ENCODE measurements at places on chromosomes 1 and 21. TPM values are rescaled to one million over a fixed set of nuclear protein-coding genes. Genes with fewer than 3 reads are reported as not detected.

GRCh38 chr1:207088161-207088560 lies 499 bp upstream of the C4BPB start:
- H3K4me3 ChIP-seq = no peak overlapping the region
- H3K36me3 ChIP-seq = no peaks in the 10 kb centered on the region
- no peak for DNase-seq
- no peaks in the 10 kb centered on the region for H3K27me3 ChIP-seq

The TTC39A gene
- not detected for total RNA-seq

The AIRE gene
- total RNA-seq = not detected

DNA sequence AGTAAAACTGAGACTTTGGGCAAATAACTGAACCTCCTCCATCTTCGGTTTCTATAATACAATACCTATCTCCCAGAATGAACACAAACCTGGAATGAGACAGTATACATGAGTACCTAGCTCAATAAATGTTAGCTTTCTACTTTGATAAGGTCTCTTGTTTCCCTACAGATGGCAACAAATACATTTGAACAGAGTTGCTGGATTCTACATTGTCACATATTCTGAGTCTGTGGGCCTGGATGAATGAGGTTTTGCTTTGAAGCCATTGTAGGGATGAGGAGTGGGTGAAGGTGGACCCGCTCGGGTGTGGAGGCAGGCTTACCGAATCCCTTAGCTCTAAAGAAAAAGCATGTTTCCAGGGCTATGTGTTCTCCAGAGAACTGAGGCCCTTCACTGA lies 13.9 kb upstream of the FYB2 start:
- H3K36me3 ChIP-seq = no peaks in the 10 kb centered on the region
- peaks cover 6% of the 10 kb centered on the region for H3K4me1 ChIP-seq
- peaks cover 16% of the 10 kb centered on the region for H3K27me3 ChIP-seq
- H3K4me3 ChIP-seq = no peak overlapping the region
- H3K27ac ChIP-seq = no peak overlapping the region
- no peak for DNase-seq

The FAM177B gene
- not detected for total RNA-seq

DNA sequence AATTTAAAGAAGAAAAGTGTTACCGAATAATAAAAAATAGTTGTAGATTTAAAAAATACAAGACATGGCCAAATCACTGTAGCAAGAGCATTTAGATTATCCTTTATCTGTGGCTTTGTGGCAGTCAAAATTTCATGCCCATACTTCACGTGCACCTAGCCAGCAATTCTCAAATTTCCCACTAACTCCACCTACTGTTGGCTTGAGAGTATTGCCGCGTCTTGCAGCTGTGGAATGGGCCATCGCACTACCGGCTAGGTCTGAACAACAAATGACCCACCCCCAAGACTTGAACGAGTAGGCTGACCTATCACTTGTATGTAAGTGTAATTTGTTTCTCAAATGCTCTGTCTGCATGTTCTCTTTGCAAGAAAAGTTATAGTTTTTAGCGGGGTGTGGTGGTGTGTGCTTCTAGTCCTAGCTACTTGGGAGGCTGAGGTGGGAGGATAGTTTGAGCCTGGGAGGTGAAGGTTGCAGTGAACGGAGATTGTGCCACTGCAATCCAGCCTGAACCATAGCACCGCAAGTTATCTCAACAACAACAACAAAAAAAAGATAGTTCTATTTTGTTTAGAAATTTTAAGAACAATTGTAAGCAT lies 4.1 kb downstream of the KRTAP13-4 start:
- DNase-seq = peak; percentile 31
- no peaks in the 10 kb centered on the region for H3K4me1 ChIP-seq
- H3K27ac ChIP-seq = no peak overlapping the region
- peaks cover 10% of the 10 kb centered on the region for H3K27me3 ChIP-seq
- no peaks in the 10 kb centered on the region for H3K36me3 ChIP-seq
- no peak overlapping the region for H3K4me3 ChIP-seq

DNA sequence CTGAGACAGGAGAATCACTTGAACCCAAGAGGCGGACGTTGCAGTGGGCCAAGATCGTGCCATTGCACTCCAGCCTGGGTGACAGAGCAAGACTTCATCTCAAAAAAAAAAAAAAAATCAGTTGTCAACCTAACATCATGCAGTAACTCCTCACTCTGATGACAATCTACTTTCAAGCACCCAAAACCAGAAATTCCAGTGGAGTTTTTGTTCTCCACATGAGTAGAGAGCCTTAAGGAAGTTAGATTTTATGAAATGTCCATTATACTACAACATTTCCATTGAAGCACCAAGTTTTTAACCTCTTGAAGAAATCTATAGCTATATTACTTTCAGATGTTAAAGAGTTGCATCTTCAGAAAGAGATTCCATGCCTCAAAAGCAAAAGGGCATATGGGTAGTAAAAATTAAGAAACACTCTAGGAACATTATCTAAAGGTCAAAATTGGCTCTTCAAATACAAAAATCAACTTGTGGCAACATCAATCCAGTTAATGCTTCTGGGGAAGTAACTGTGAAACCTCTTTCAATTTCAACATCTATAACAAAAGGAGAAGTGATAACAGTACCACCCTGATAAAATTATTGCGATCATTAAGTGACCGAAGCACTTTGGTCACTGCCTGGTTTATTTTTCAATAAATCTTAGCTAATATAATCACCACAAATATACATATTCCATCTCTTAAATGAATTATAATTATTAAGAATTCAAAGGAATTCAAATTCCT lies 7.7 kb downstream of the LPGAT1 start:
- peaks cover 3% of the 10 kb centered on the region for H3K4me1 ChIP-seq
- H3K27ac ChIP-seq = no peak overlapping the region
- H3K4me3 ChIP-seq = no peak overlapping the region
- H3K36me3 ChIP-seq = peaks cover 6% of the 10 kb centered on the region

GRCh38 chr1:88985032-88985431 lies 7.4 kb downstream of the KYAT3 start:
- no peak for DNase-seq
- H3K4me3 ChIP-seq = no peak overlapping the region
- H3K36me3 ChIP-seq = peaks cover 46% of the 10 kb centered on the region
- peak overlapping the region; percentile 70 for H3K27ac ChIP-seq
- peaks cover 81% of the 10 kb centered on the region for H3K4me1 ChIP-seq

DNA sequence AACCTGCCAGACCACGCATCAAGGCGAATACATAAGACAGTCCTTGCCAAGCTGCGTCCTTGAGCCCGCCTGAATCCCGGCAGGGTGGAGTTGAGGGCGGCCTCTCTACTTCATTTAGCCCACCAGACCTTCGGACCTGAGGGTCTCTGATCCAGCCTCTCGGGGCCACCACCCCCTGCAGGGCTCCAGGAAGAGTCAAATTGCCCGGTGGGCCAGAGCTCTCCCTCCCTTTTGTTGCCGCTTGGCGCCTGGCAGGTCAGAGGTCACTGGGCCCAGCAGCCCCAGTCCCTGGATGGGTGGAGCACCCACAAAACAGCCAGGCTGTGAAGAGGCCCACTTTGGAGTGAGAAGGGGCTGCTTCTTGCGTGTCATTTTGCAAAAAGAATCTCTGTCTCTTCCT lies 9.0 kb downstream of the GNG4 start:
- H3K27me3 ChIP-seq = peaks cover 18% of the 10 kb centered on the region
- H3K4me1 ChIP-seq = peaks cover 18% of the 10 kb centered on the region
- no peak overlapping the region for H3K4me3 ChIP-seq
- DNase-seq = no peak

DNA sequence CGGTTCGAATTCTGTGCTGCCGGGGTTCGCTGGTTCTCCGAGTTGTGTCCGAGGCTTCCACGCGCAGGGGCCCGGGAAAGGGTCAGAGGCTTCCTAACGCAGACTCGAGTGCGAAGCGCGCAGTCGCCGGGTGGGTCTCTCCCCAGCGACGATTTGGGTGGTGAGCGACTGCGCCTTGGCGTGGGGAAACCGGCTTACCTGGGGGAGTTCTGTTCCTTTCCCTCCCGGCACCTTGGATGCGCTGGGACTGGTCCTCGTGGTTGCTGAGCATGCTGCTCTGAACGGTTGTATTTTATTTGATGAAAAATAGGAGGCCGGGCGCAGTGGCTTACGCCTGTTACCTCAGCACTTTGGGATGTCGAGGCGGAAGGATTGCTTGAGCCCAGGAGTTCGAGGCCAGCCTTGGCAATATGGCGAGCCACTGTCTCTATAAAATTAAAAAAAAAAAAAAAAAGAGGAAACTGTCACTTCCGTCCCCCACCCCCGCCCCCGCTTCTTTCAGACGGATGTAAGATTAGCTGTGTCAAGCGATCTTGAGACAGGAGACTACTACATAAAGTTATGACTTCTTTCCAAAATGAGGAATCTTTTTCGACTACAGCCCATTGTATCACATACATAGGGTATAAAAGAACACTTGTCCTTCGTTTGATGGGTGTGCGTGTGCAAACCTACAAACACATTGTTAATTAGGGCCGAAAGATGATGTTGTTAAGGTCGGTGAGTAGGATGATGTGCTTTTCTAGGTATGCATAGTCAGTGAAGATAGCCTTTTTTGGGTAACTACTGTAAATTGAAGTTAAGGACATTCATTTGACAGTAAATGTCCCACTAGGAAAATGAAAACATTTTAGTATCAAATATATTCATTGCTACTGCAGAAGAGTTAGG lies at the start of gene CCDC18:
TSS of gene CCDC18 (plus strand) at position 2 of the 891 bp plus-strand sequence. CDS start 2,638 bp downstream, outside the sequence.
- peaks cover 19% of the 10 kb centered on the region for H3K36me3 ChIP-seq
- H3K27me3 ChIP-seq = no peaks in the 10 kb centered on the region
- H3K4me1 ChIP-seq = peaks cover 49% of the 10 kb centered on the region
- peak; percentile 71 for DNase-seq
- peak within 1 kb of the TSS; percentile 88 for H3K4me3 ChIP-seq
- peak within 1 kb of the TSS; percentile 99 for H3K27ac ChIP-seq

GRCh38 chr1:47572731-47573430 lies 135.0 kb downstream of the FOXD2 start:
- H3K4me3 ChIP-seq = no peak overlapping the region
- no peaks in the 10 kb centered on the region for H3K4me1 ChIP-seq
- no peaks in the 10 kb centered on the region for H3K36me3 ChIP-seq
- peaks cover 22% of the 10 kb centered on the region for H3K27me3 ChIP-seq
- DNase-seq = no peak

The SAMSN1 gene
- 43.0 TPM for total RNA-seq

The CADM3 gene
- not detected for total RNA-seq

GRCh38 chr1:240417317-240417716 lies 194.6 kb downstream of the GREM2 start:
- H3K4me3 ChIP-seq = no peak overlapping the region
- no peak for DNase-seq
- no peaks in the 10 kb centered on the region for H3K27me3 ChIP-seq
- H3K27ac ChIP-seq = no peak overlapping the region

The PLEKHA6 gene
- 0.52 TPM for total RNA-seq

- DNase-seq = no peak
- no peaks in the 10 kb centered on the region for H3K36me3 ChIP-seq
- no peak overlapping the region for H3K4me3 ChIP-seq
- H3K27me3 ChIP-seq = peaks cover 4% of the 10 kb centered on the region
Measured at GRCh38 chr1:162360237-162360873, 16.3 kb downstream of the SPATA46 start.

DNA sequence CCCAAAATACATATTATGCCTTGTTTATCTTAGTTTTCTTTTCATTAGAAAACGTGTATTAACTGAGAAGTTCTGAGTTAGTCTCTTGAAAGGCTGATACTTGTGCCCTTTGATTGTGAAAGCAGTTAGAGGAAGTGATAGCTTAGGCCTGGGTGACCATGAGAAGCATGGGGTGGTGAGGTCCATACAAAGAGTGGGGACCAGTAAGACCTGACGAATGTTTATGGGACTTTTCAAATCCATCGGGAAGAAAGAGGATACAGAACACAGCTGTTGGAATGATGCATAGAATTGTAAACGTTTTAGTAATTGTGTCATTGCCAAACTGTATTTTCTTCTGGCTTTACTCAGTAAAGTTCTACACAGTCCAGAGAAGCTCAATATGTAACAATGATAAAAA lies 259.8 kb downstream of the LMO4 start:
- H3K36me3 ChIP-seq = no peaks in the 10 kb centered on the region
- DNase-seq = no peak
- no peaks in the 10 kb centered on the region for H3K4me1 ChIP-seq
- no peak overlapping the region for H3K27ac ChIP-seq

DNA sequence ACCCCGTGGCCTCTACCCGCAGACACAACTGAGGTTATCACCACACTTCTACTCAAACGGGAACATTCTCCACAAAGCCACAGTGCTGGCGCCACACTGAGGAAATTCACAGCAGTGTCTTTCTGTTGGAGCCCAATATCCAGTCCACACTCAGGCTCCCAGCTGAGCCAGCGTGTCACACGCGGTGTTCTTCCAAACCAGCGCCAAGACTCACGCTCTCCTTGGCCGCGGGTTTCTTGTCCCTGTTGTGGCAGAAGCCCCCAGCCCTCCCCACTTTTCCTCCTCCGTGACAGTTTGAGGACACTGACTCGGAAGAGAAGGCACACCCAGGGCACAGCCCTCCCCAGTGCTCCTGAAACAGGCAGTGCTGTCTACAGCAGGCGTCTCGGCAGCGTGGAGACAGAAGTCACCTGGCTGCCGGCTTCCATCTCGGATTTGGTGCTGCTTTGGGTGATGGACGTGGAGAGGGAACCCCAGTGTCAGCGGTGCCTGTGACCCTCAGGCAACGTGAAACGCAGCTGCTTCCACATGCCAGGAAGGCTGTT lies 35.4 kb upstream of the AGPAT3 start:
- no peak overlapping the region for H3K27ac ChIP-seq
- H3K4me3 ChIP-seq = no peak overlapping the region
- H3K4me1 ChIP-seq = no peaks in the 10 kb centered on the region
- no peak for DNase-seq
- no peaks in the 10 kb centered on the region for H3K36me3 ChIP-seq
- peaks cover 8% of the 10 kb centered on the region for H3K27me3 ChIP-seq

The UQCRHL gene
- total RNA-seq = 1.7 TPM

The PLA2G2C gene
- total RNA-seq = 0.94 TPM

The CASQ1 gene
- not detected for total RNA-seq

GRCh38 chr1:42943166-42943565 lies 15.5 kb downstream of the SLC2A1 start:
- peak overlapping the region; percentile 72 for H3K27ac ChIP-seq
- H3K36me3 ChIP-seq = peaks cover 49% of the 10 kb centered on the region
- no peak overlapping the region for H3K4me3 ChIP-seq
- DNase-seq = peak; percentile 42

The COL24A1 gene
- not detected for total RNA-seq

The XPR1 gene
- total RNA-seq = 18.1 TPM

The LCE1E gene
- total RNA-seq = not detected

DNA sequence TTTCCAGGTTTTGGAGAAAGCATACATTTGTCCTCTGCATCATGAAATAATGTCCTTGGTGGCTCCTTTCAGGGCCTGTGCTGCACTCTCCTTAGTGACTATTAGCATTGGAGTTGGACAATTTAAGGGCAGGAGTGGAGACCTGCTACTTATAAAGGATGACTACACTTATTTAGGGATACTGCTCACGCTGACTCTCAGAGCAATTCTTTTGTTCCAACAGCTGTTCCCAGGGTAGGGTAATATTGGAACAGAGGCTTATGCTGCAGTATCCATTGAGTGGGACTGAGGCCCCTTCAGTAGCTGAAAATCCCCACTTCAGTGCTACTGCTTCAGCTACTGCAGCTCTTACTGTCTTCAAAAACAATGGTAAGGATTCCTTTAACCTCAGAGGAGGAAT lies 84.6 kb downstream of the GPR88 start:
- no peak overlapping the region for H3K27ac ChIP-seq
- no peak overlapping the region for H3K4me3 ChIP-seq
- H3K4me1 ChIP-seq = peaks cover 12% of the 10 kb centered on the region
- DNase-seq = no peak

All from activated naive CD4-positive, alpha-beta T cell treated with anti-CD3 and anti-CD28 coated beads for 36 hours (primary cell).